ENCODE measurements at places on chromosomes 2 and 18.

DNA sequence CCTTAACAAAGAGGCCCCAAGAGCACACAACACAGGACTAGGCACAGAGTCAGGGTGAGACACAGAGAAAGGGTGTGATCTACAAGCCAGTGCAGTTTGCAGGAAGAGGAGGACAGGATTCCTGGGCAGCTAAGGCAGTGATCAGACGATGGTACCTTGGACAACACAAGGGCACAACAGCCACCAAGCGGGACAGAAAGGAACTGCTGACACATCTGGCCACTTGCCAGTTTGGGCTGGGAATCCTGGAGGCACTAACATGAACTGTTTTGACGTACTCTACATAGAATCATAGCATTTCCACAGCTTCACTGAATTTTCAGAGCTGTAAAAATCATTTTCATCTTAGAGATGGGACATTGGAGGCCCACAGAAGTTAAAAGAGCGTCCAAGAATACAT lies 221.5 kb upstream of the SLC35G4 start:
- DNase-seq: no peak

DNA sequence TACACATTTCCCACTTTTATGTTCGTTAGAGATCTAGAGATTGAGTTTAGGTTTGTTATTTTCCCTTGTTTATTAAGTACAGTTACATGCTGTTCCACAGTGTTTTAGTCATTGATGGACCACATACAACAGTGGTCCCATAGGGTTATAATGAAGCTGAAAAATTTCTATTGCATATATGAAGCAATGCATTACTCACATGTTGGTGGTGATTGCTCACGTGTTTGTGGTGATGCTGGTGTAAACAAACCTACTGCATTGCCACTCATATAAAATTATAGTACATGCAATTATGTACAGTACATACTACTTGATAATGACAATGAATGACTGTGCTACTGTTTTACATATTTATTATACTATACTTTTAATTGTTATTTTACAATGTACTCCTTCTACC lies 51.0 kb upstream of the NXPH2 start:
- DNase-seq: no peak

DNA sequence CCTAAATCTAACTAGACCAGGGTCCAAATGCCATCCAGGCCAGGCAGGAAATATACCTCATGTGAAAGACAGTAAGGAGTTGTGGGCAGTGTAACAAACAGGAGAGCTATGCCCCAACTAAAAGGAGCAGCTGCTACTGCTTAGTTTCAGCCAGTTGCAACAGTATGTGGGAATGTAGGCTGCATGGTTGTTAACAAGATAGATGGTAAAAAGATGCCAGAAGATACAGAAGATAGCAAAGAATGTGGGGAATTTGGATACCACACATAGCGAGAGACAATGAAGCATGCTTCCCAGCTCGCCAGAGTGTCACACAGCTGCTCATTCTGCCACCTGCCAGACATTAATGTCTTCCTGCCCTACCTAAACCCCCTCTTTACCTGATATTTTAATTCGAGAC lies 39.4 kb upstream of the CYBRD1 start:
- no peak for DNase-seq

- DNase-seq: no peak
These were observed 30.4 kb downstream of the AOX1 start for GRCh38 chr2:200616193-200616592.
